ENCODE measurements at places on chromosomes 1 and 21.

- no peak for DNase-seq
Observed at GRCh38 chr1:240652961-240653409, 41.0 kb upstream of the GREM2 start.

GRCh38 chr21:44916965-44917364 lies 3.7 kb downstream of the ITGB2 start:
- DNase-seq, result no peak

- no peak for DNase-seq
Observed at GRCh38 chr1:163162381-163162914, 40.3 kb downstream of the RGS5 start.

- no peak for DNase-seq
Observed at GRCh38 chr1:160354388-160354985, 11.3 kb downstream of the NCSTN start.

- DNase-seq, result no peak
Observed at GRCh38 chr1:97797403-97798183, 123.2 kb downstream of the DPYD start.

GRCh38 chr1:177995369-177995768 lies 25.5 kb upstream of the SEC16B start:
- no peak for DNase-seq

DNA sequence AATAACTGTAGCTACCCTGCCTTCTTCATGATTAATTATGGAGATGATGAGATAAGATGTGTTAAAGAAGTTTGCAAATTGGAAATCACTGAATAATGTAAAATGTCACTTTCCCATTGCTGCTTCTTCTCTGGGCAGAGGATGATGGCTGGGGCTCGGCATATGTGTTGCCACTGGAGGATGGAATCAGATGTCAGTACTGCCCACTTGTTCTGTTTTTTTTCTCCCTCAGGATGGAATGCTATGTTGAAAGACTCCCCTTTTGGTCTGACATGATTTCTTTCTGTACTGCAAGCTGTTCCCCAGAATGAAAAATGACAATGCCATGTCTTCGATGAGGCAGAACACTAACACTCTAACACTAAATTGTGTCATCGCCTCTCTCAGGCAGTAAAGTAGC lies 373.9 kb upstream of the SPAG17 start:
- DNase-seq, result no peak

- DNase-seq, result no peak
Observed at GRCh38 chr21:33852485-33852884, 63.1 kb downstream of the ATP5PO start.

- DNase-seq, result no peak
Observed at GRCh38 chr1:51708911-51709760, 92.2 kb downstream of the OSBPL9 start.

DNA sequence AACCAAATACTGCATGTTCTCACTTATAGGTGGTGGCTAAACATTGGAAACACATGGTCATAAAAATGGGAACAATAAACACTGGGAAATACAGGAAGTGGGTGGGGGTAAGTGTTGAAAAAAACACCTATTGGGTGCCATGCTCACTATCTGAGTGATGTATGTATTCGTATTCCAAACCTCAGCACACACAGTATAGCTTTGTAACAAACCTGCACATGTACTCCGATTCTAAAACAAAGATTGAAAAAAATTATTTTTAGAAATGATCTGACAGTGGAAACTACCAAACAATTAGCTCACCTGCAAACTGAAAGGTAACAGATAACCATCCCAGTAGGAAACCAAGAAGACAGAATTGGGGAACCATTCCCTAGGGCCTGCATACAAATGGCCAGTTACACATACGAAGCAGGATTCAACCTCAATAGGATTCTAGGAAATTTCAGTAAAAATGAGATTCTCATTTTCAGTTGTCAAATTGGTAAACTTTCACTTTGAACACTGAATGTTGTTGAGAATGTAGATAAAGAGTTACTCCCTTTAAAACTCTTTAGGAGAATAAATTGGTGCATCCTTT lies 88.1 kb upstream of the LRRC8D start:
- no peak for DNase-seq

DNA sequence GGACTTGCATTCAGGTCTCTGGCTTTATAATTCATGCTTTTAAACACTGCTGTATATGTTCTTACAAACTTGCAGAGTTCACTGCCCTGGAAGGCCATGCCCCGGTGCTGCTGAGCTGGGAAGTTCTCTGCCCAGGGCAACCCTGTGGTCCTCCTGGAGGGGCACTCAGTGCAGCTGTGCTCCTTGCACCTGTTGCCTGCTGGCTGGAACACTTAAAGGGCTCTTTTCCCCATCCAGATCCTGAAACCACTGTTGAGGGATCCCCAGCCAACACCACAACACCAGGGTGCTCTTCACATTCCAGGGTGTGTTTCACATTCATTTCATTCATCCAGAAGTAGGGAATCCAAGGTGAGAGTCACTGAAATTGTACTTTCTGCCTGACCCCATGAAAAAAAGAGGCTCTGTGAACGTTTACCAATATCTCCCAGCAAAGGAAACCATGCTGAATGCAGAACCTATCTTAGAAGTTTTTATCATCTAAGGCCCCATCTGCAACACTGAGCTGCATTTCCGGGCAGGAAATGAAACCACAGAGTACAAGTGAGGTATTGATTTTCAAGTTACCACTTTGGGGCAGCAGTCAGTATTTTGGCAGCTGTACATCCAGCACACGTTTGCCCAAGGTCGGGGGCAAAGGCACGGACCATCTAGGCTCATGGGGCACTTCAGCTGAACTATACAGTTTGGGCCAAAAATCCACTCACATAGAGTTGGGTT lies 16.4 kb upstream of the KIAA0040 start:
- DNase-seq, result no peak

- no peak for DNase-seq
Observed at GRCh38 chr1:218946147-218946546, 227.5 kb upstream of the LYPLAL1 start.

DNA sequence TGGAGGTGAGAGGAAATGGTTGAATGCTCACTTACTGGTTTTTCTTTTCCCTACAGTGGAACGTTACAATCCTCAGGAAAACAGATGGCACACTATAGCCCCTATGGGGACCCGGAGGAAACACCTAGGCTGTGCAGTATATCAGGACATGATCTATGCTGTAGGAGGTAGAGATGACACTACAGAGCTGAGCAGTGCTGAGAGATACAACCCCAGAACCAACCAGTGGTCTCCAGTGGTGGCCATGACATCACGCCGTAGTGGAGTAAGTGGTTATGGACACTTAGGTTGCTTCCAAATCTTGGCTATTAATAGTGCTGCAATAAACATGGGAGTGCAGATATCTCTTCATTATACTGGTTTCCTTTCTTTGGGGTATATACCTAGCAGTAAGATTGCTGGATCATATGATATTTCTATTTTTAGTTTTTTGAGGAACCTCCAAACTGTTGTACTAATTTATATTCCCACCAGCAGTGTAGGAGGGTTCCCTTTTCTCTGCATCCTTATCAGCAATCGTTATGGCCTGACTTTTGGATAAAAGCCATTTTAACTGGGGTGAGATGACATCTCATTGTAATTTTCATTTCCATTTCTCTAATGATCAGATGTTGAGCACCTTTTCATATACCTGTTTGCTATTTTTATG lies 48.8 kb upstream of the DARS2 start:
- DNase-seq, result no peak

Measured in right renal cortex interstitium (tissue), 3 donors.